Stomach (tissue), 19 donors: ENCODE measurements at places on chromosomes 7 and 10. TPM values are rescaled to one million over a fixed set of nuclear protein-coding genes. Genes with fewer than 3 reads are reported as not detected.
A peak's percentile ranks its signal among the peaks of the same experiment; 100 is the strongest.

GRCh38 chr10:56142092-56142728 lies 218.8 kb downstream of the ZWINT start:
- H3K4me3 ChIP-seq: no peak overlapping the region
- H3K27me3 ChIP-seq: no peaks in the 10 kb centered on the region
- no peak for DNase-seq
- H3K4me1 ChIP-seq: no peaks in the 10 kb centered on the region

DNA sequence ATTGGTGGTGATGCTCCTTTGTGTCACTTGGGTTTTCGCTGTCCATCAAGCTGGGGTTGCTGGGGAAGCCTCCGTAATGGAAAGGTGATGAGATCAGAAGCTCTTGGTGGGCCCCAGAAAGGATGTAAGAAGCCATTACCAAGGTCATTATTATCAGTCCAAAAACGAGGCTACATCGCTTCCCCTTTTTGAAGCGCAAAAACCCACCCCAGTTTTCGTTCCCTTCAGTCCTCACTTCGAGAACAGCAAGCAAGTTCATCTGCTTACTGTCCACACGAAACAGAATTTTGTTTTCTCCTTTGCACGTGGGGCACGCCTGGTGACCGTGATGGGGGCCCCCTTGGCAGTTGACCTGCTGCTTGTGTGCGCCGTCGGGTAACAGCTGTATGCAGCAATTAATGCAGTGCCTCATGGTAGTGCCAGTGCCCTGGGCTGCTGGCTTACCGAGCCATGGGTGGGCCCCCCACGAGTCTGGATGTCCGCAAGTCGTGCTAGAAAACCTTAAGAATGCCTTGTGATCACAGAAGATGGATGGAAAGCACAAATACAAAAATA lies 47.5 kb downstream of the CHST15 start:
- no peaks in the 10 kb centered on the region for H3K27me3 ChIP-seq
- H3K4me3 ChIP-seq: no peak overlapping the region
- H3K4me1 ChIP-seq: no peaks in the 10 kb centered on the region
- DNase-seq: no peak

- no peaks in the 10 kb centered on the region for H3K27me3 ChIP-seq
- no peak for DNase-seq
- no peaks in the 10 kb centered on the region for H3K4me1 ChIP-seq
- no peak overlapping the region for H3K27ac ChIP-seq
These were observed 7.4 kb upstream of the VIM start for GRCh38 chr10:17220652-17221100.

DNA sequence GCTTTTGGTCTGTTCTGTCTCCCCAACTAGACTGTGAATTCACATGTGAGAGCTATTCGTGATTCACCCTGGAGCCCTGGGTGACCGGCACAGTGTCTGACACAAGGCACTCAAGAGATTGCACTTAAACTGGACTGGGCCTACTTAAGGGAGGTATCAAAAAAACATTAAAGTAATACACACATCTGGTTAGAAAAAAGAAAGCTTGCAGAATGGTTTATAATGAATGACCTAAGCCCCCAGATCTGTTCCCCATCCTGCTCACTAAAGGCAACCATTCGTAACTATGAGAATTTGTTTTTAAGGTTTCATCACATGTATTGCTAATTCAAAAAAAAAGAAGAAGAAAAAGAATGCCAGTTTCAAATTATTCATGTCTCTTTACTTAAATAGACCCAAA lies 74.5 kb downstream of the DGKI start:
- H3K27ac ChIP-seq: no peak overlapping the region
- DNase-seq: no peak
- H3K4me3 ChIP-seq: no peak overlapping the region

DNA sequence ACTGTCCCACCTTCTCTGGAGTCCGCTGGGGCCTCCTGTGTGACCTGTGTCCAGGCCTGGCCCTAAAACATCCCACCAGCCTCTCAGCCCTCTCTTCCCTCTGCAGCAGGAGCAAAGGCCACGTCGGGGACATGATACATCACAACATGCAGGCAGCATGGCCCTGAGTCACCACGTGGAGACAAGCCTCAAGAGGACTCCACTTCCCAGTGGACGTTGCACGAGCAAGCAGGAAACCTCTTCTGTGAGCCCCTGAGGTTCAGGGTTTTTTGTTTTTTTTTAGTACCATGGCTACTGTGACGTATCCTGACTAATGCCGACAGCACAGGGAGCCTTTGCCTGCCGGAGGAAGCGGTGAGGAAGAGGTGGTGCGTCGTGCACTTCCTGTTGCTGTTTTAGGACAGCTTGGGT lies 165.9 kb downstream of the DNAJB6 start:
- no peak overlapping the region for H3K4me3 ChIP-seq
- H3K27ac ChIP-seq: no peak overlapping the region
- DNase-seq: peak; percentile 28
- no peaks in the 10 kb centered on the region for H3K27me3 ChIP-seq
- no peaks in the 10 kb centered on the region for H3K36me3 ChIP-seq
- no peaks in the 10 kb centered on the region for H3K4me1 ChIP-seq

Gene ADD3
- total RNA-seq: 94.6 TPM

Gene C10orf95
- not detected for total RNA-seq

Gene AZGP1
- total RNA-seq: not detected

- H3K36me3 ChIP-seq: no peaks in the 10 kb centered on the region
- H3K4me1 ChIP-seq: peaks cover 90% of the 10 kb centered on the region
- H3K27me3 ChIP-seq: peaks cover 98% of the 10 kb centered on the region
- peak; percentile 81 for DNase-seq
- peak overlapping the region; percentile 57 for H3K4me3 ChIP-seq
- peak overlapping the region; percentile 41 for H3K27ac ChIP-seq
These were observed 2.9 kb downstream of the MNX1 start for GRCh38 chr7:157007470-157008066.

GRCh38 chr10:102302611-102303010 lies 57.3 kb downstream of the GBF1 start:
- no peak overlapping the region for H3K27ac ChIP-seq
- DNase-seq: no peak
- no peaks in the 10 kb centered on the region for H3K27me3 ChIP-seq
- no peak overlapping the region for H3K4me3 ChIP-seq
- H3K4me1 ChIP-seq: no peaks in the 10 kb centered on the region

DNA sequence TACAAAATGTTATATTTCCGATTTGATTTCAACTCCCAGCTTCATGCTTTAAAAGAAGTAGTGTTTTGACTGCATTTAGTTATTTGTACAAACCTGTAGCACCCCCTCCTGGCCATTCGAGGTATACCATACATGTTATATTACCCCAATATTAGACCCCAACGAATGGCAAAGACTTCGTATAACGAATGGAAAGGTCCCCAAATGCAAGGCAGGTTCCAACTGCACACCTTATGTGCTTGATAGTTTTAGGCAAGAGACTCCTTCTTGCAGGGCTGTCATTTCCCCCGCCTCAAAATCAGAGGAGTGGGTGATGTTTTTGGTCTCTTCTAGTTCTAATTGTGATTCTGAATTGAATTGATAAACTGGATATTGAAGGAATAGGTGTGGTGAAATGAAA lies 101.1 kb upstream of the TARP start:
- H3K27me3 ChIP-seq: no peaks in the 10 kb centered on the region
- H3K36me3 ChIP-seq: no peaks in the 10 kb centered on the region
- no peak overlapping the region for H3K27ac ChIP-seq

Gene TRIL
- total RNA-seq: 26.1 TPM

DNA sequence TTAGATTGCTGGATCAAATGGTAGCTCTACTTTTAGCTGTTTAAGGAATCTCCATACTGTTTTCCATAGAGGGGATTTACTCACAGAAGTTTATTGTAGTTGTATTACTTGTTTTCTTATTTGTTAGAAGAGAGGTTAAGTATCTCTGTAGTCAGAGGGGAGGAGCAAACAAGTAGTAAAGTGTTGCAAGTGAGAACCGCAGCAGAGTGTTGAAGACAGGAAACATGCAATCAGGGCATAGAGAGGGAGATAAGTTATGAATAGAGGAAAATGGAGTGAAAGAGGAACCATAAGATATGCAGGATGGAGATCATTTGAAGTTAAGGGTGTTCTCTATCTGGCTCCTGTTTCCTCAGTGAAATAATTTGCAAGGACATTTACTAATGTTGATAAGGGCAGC lies 331.4 kb upstream of the TMEM229A start:
- no peak overlapping the region for H3K4me3 ChIP-seq
- DNase-seq: no peak
- H3K27ac ChIP-seq: no peak overlapping the region

Gene KNDC1
- 0.58 TPM for total RNA-seq

GRCh38 chr10:112229901-112230300 lies 46.3 kb upstream of the GPAM start:
- no peaks in the 10 kb centered on the region for H3K36me3 ChIP-seq
- H3K4me1 ChIP-seq: no peaks in the 10 kb centered on the region
- no peaks in the 10 kb centered on the region for H3K27me3 ChIP-seq
- H3K4me3 ChIP-seq: no peak overlapping the region

- H3K36me3 ChIP-seq: peaks cover 86% of the 10 kb centered on the region
- no peak overlapping the region for H3K4me3 ChIP-seq
- H3K27me3 ChIP-seq: no peaks in the 10 kb centered on the region
- H3K4me1 ChIP-seq: peaks cover 36% of the 10 kb centered on the region
- DNase-seq: no peak
- no peak overlapping the region for H3K27ac ChIP-seq
These were observed 75.2 kb downstream of the WAPL start for GRCh38 chr10:86446440-86446839.

DNA sequence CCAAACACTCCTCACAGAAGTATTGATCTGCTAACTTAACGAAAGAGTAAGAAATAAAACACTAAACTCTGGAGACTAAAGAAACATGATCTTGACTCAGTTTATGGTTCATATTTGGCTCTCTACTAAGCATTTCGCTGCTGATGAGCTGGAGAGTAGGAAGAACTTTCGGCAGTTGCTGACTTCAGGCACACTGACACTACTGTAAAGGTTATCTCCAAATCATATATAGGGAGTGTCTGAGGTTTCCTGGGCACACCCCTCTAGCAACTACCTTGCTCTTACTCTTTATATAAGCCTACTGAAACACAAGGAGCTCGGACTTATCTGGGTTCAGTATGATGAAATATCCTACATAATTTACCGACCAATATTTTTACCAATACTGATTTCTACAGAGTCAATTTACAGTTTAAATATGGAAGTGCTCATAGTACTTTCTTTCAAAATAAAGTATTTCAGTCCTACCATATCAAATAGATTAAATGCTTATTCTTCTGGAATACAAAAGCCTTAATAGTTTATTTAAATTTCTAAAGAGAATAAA lies 39.5 kb downstream of the ERCC6 start:
- H3K27me3 ChIP-seq: no peaks in the 10 kb centered on the region
- H3K36me3 ChIP-seq: no peaks in the 10 kb centered on the region
- no peak for DNase-seq
- no peak overlapping the region for H3K4me3 ChIP-seq
- H3K27ac ChIP-seq: no peak overlapping the region

Gene FAM180A
- not detected for total RNA-seq

Gene LOXL4
- 23.7 TPM for total RNA-seq

Gene SPDYE1
- total RNA-seq: not detected

Gene PPP1R17
- total RNA-seq: not detected

Gene CLCN1
- not detected for total RNA-seq

Gene CPA2
- total RNA-seq: 4.1 TPM

DNA sequence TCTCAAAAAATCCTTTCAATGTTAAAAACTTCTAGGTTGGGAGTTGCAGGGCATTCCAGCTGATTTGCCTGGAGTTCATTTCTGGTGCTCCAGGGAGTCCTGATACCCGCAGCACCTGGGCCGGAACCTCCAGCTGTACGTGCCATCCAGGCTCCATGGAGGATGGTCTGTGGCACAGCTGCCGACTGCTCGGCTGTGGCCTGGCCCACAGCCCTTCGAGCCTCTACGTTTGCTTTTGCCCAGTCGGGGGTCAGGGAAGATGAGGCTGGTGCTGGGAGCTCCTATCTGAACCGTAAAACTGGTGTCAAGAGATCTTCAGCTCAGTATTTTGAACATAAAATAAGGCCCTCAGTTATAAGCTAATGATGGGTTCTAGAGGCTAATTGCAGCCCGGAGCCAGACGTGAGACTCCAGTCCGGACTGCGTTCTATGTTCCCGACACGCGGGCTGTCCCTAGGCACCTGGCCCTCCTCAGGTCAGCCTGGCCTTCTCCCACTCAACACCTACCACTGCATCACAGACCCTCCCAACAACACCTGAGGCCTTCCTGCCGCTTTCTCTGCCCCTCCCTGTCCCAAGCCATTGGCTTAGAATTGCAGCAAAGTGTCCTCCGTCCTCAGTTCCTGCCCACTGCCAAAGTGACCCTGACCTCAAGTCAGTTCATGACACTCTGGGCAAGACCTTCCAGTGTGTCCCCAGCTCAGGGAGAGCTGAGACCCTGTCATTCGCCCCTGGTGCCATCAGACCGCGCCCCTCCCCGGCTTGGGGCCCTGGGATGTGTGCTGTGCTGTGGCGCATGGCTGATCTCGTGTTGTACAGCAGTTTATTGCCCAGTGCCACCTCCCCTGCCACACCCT lies 64.2 kb upstream of the DNAJB6 start:
- DNase-seq: no peak
- H3K4me1 ChIP-seq: peaks cover 31% of the 10 kb centered on the region
- H3K27ac ChIP-seq: peak overlapping the region; percentile 61

- no peaks in the 10 kb centered on the region for H3K27me3 ChIP-seq
- H3K4me3 ChIP-seq: no peak overlapping the region
- H3K27ac ChIP-seq: no peak overlapping the region
- peak; percentile 62 for DNase-seq
These were observed 621.2 kb downstream of the SDK1 start for GRCh38 chr7:3922175-3922635.

Gene LIPJ
- not detected for total RNA-seq

Gene CCL26
- not detected for total RNA-seq

Gene HMX3
- total RNA-seq: not detected

DNA sequence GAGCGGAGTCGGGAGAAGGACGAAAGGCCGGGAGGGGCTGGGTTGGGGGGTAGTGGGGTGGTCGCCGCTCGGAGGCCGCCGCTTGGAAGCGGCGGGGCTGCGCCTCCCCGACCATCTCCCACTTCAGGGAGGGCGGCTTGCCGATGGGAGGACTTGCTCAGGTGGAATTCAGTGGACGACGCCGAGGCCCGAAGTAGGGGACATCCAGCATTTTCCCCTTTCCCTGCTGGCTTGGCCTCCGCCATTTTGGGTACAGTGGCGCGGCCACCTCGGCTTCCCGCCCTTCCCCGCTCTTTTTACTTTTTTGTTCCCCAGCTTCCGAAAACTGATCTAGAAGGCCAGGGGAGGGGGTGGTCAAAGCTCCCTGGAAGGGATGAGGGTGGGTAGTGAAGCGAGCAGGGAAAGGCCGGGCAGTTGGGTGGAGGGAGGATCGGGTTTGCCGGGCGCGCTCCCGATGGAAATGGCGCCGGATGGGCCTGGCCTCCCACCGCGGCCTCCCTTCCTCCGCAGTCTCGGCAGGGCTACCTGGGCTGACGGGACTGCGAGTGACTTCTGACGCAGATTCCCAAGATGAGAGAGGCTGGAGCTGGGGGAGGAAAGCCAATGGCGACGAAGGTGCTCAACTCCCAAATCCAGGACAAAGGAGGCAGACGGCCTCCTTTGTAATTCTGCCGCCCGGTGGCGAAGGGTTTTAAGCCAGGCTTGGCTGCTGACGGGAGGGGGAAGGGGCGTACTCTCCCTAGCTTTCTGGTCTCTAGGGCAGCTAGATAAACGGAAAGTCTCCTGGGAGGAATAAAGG lies at the start of gene PBLD:
PBLD (minus strand) TSS at position 670 of the 799 bp plus-strand sequence. CDS start 26,084 bp downstream, outside the sequence.
- no peaks in the 10 kb centered on the region for H3K27me3 ChIP-seq
- no peaks in the 10 kb centered on the region for H3K36me3 ChIP-seq
- H3K4me1 ChIP-seq: peaks cover 70% of the 10 kb centered on the region
- DNase-seq: peak; percentile 94
- peak within 1 kb of the TSS; percentile 99 for H3K27ac ChIP-seq
- H3K4me3 ChIP-seq: peak within 1 kb of the TSS; percentile 91
